ENCODE measurements at places on chromosomes 2 and 18. TPM values are rescaled to one million over a fixed set of nuclear protein-coding genes. Genes with fewer than 3 reads are reported as not detected.
A peak's percentile ranks its signal among the peaks of the same experiment; 100 is the strongest.

- peak; percentile 11 for DNase-seq
These were observed 47.2 kb downstream of the VIL1 start for GRCh38 chr2:218465987-218466633.

EML6 gene
- 1.6 TPM for total RNA-seq

GRCh38 chr2:160125828-160126227 lies 63.4 kb upstream of the PLA2R1 start:
- peak; percentile 73 for DNase-seq

- DNase-seq = no peak
These were observed 402.9 kb downstream of the PARD3B start for GRCh38 chr2:204948024-204948763.

DCDC2C gene
- total RNA-seq = not detected

ALK gene
- total RNA-seq = 0.37 TPM

DNA sequence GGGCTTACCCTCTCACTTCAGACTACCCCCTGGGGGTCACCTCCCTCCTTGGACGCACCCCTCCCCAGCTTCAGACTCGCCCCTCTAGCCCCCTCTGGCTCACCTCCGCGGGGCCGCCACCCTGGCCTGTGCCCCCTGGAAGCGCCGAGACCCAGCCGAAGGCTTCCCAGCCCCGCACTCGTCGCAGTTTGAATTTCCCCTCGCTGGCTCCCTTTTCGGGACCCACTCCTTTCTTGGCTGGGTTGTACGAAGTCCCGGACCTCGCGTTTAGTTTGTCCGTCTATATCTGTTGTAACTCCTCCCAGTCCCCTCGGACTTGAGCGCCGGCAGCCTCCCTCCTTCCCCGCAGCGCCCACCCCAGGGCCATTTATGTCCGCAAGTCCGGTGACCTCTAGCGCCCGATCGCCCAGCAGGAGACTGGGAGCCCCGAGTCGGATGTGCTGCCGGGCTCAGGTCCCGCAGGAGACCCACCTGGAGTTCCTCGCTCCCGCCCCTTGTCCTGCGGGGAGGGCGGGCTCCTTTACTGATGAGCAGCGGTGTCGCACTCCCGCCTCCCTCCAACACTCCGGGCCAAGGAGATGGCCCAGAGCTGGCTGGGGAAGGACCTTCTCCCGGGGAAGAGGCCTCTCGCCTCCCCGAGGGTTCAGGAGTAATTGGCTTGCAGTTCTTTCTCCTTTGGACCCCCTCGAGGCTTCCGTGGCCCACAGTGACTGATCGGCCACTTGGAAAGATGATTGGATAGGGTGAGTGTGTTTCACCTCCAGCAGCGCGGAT lies 692 bp upstream of the RAX start:
- no peak for DNase-seq

DNA sequence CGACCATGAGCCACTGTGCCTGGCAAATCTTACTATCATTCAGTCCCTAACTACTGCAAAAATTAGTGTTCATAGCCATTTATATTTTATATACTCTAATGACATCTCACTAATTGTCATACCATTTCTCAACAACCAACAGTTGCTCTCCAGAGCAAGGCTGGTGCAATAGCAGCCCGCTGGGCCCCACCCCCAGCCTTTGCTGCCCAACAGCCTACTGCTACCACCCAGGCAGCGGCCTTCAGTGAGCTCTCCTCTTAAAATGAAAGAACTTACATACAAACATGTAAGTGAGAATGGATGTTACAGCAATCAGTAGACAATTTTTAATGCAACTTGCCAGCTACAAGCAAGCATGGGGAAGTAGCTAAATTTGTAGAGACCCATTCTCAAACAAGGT lies 90.5 kb downstream of the HNRNPLL start:
- no peak for DNase-seq

DNA sequence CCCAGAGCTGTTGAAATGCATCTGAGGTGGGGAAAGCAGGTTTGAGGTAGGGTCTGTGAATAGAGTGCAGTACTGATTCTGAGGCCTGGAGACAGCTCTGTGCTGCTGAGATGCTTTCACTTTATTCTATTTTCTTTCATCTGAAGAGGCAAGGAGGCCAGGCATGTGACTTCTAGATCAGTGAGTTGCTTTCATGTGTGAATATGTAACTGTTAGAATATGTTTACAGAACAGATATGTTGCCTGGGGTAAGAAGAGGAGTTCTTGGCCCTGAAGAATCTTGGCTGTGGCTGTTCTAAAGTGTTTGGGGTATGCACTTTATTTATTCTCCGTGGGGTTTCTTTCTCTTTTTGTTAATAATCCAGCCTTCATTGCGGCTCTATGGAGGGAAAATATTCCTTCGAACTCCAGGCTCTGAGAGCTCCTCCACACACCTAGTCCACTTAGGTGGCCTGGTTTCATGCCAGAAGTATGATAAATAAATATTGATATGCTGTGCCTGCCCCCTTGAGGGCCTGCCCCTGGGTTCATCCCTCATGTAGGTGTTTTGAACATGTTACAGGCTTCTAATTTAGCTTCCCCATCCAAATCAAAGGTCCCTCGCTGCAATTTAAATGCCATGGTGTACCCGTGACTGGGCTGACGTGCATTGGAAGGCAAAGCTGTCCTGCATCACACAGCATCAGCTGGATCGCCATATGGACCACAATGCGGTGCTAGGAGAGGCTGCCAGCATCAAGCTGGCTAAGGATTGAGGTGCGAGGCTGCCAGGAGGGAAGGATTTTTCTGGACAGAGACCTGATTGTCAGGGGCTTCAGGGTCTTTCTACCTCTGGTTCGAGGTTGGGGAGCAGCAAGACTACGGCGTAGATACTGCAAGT lies 102.9 kb downstream of the PRKCE start:
- no peak for DNase-seq

- no peak for DNase-seq
These were observed 100.1 kb upstream of the MAP4K3 start for GRCh38 chr2:39537150-39537549.

ZAP70 gene
- not detected for total RNA-seq

GRCh38 chr2:58665154-58665553 lies 424.0 kb upstream of the FANCL start:
- no peak for DNase-seq

DNA sequence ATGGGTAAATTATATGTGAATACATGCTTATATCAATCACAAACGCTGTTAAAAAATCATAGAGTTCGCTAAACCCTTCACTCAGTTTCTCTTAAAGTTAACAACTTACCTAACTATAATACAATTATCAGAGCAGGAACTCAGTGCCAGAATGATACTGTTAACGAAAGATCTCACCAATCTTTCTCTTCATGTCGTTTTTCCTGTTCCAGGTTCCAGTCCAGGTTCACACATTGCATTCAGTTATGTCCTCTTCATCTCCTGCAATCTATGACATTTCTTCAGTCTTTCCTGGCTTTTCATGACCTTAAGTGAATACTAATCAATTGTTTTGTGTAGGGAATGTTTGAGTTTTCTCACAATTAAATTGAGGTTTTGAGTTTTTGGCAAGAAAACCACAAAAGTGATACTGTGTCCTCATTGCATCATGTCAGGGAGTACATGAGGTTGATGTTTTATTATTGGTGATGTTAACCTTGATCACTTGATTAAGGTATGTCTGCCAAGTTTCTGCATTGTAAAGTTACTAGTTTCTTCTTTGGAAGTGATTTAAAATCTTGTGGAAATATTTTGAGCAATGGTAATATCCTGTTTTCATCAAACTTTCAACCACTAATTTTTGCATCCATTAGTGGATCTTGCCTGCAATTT lies 131.9 kb downstream of the ESCO1 start:
- no peak for DNase-seq

GULP1 gene
- 126 TPM for total RNA-seq

PRKCE gene
- 6.0 TPM for total RNA-seq

DNA sequence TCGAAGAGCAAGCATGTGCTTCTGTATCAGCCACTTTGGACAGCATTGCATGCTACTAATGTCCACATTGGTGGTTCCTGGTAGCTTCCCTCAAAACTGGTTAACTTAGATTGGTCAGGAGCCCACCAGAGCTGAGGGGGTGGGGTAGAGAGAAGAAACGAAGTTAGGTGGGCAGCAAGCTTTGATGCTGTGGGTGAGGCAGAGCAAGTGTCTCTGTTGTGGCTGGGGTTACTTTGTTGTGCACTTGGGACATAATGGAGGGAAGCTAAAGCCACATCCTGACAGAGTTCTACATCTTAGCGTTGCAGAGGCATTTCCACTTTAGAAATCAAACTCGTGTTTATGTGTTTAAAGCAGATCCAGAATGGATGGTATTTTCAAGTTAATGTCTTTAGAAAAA lies 82.7 kb downstream of the FAM168B start:
- DNase-seq = no peak

- DNase-seq = peak; percentile 93
These were observed 119.3 kb upstream of the PKDCC start for GRCh38 chr2:41928526-41928925.

GRCh38 chr18:53796040-53796729 lies 428.3 kb downstream of the MBD2 start:
- DNase-seq = peak; percentile 76

GRCh38 chr2:72933646-72934151 lies 16.4 kb downstream of the EMX1 start:
- DNase-seq = no peak

PFN4 gene
- 0.12 TPM for total RNA-seq

LDLRAD4 gene
- 1.9 TPM for total RNA-seq

- no peak for DNase-seq
These were observed 21.2 kb upstream of the NAB1 start for GRCh38 chr2:190627448-190628412.

GRCh38 chr2:209369656-209370055 lies 54.2 kb upstream of the MAP2 start:
- DNase-seq = no peak

DNA sequence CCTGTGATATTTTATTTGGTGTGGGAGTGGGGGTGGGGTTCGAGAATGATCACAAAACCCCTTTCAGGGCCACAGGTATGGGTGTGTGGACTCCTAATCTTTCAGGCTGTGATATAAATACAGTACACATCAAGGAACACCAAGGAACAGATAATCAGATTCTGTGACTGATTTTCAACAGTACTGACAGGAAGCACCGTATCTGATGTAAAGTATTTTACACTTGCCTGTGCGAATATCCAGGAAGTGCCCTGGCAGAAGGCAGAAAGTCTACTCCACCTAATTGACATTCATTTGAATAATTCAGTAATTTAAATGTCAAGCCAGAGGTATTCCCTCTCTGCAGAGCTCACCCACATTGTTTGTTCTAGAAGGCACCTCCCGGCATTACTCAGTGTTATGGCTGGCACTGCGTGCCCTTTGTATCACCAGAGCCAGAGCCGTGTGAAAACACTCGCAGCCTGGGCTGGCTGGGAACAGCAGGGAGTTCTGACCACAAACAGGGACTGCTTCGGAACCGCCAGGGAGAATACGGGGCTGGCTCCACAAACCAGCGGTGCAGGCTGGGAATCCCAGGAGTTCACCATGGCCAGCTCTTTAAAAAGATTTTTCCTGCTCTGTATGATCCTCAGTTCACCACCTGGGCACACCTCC lies 91.8 kb downstream of the ACVR1 start:
- DNase-seq = peak; percentile 89

- no peak for DNase-seq
These were observed 176.2 kb downstream of the CALCRL start for GRCh38 chr2:187271825-187272224.

- DNase-seq = no peak
These were observed 46.4 kb downstream of the INSIG2 start for GRCh38 chr2:118134650-118135049.

DNA sequence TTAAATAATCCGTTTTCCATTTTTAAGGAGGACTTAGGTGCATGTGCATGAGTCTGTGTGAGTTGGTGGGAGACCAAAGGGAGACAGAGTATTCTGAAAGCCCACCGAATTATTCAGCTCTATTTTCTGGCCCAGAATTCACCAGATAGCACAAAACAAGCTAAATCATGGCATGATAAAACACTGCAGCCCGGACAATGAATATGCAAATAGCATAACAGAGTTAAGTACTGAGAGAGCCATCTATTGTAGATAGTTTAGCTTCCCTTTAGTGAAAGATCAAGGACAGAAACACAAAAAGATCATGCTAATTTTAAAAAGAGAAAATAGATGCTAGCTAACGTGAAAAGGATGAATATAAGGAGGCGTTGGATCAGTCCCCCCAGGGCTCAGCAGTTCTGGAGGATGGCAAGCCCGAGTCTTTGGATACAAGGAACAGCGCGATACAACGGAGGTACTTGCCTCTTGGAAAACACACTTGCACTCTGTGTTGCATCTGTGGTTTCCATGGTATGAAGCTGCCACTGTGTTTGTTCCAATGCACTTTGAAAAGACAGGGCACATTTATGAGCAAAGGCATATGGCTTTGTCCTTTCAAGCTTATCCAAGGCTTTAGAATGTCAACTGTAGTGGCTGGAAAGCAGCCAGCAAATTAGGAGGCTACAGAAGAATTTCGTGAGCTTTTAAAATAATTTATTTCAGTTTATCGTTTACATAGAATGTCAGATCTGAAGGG lies 119.9 kb downstream of the LYPD1 start:
- DNase-seq = peak; percentile 14

PROKR1 gene
- not detected for total RNA-seq

SLC16A14 gene
- total RNA-seq = 0.81 TPM

DNA sequence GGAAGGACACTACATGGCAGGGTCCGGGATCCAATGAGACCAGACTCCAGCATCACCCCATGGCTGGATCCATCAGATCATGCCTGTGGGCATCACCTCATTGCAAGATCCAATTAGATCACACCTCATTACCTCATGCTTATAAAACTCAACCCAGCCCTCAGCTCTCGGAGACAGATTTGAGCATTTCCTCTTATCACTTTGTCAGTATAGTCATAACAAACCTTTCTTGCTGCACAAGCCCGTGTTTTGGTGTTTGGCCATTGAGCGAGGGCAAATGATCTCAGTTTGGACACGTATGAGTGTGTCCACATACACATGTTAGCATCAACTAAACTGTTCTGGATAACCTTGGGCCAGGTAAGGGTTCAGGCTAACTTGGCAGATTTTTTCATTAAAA lies 58.8 kb downstream of the CCDC195 start:
- no peak for DNase-seq

DNA sequence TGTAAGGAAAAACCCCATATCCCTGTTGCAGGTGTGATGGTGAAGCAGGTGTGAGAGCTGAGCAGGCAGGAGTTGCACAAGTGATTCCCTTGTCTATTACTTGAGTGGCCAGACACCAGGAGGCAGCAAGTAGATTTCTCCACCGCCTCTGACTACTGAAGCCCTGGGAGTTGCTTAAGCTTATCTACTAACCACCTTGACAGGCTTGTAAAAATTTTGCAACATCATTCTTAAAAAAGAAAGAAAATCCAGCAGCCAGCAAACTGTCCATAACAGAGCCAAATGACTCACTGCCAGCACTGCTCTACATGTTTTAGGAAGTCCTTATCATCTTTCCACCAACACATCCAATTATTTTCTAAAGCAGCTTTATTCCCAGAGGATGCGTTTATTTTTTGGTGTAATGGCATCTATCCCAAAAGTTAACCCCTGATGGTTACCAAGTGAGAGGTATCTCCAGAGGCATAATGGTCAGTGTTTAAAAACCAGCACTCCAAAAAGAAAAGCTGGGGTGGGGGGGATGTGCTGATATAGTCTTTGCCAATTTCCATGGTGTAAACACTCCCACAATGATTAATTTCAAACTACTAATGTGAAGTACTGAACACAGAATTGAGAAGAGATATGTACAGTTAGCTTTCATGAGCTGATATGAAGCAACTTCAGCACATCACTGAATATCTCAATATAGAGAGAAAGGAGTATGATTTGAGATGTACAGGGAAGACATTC lies 16.3 kb upstream of the GPR39 start:
- DNase-seq = peak; percentile 76
